ENCODE measurements at places on chromosomes 5 and 9.

DNA sequence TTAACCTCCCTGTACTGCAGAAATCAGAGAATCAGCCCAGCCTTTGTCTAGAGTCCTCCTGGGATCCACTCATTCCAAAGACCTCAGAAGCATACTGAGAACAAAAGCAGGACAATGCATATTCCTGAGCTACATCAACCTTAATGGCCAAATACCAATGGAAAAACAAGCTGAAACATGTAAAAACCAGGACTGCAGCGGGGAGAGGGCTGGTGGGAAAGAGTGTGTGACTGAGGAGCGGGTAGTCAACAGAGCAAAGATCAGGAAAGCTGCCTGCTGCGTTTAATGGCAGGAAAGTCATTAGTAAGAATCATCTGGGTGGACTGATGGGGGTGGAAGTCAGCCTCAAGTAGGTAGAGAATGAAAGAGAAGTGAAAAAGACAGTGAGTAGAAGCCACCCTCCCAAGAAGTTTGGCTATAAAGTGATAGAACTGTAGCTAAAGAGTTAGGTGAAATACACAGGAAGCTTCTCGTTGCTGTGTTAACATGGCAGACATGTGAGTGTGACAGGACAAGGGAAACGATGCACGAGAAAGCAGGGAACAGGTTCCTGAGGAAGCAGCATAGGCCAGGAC, 88.1 kb downstream of the OTULIN start:
- no peak for DNase-seq

GRCh38 chr9:116387934-116388698, 234.5 kb downstream of the PAPPA start:
- no peak for DNase-seq

GRCh38 chr9:84659773-84660172, 9.8 kb upstream of the NTRK2 start:
- DNase-seq = no peak

GRCh38 chr9:89525446-89526374, 27.8 kb upstream of the SEMA4D start:
- no peak for DNase-seq

GRCh38 chr5:82397741-82398320, 119.7 kb upstream of the RPS23 start:
- DNase-seq = no peak

DNA sequence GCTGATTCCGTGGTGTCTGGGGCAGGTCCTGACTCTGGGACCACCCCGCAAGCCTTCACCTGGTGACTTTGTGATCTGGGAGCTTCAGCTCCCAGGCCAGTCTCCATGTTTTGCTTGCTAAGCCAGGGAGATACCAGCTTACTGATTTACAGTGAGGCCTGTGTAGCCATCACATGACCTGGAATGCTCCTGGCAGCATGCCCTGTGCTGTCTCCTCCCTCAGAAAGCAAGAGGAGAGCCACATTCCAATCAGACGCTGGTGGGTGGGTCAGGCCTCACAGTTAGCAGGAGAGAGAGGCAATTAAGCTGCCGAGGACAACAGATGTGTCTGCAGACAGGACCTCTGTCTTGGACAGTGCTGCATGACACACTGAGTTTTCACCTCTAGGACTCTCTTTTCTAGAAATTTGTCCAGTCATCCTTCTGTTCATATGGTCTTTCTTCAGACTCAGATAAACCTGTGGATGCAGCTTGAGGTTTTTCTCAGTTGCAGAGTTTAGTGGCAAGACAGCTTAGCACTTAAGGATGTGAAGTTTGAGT, 24.4 kb upstream of the GRPEL2 start:
- no peak for DNase-seq

- DNase-seq = no peak
Measured at GRCh38 chr5:176650354-176650884, 3.1 kb downstream of the TSPAN17 start.

- DNase-seq = no peak
Measured at GRCh38 chr9:113941526-113941925, 65.4 kb downstream of the ZNF618 start.

DNA sequence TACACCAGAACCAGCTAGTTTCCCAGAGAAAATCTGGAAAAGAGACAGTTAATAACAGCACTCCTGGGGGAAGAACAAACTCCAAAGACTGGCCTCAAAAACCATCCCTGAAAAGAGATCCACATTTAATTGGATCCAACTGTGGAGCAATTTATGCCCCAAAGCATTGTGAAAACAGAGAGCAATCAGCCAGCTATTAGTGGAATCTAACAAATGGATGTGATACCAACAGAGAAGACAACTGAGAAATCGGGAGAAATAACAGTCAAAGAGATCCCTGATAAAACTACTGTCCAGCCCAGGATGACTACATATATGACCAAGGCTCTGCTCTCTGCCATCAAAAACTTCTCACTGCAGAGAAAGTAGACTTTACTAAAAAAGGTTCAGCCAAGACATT, 40.5 kb upstream of the TRIO start:
- DNase-seq = no peak

DNA sequence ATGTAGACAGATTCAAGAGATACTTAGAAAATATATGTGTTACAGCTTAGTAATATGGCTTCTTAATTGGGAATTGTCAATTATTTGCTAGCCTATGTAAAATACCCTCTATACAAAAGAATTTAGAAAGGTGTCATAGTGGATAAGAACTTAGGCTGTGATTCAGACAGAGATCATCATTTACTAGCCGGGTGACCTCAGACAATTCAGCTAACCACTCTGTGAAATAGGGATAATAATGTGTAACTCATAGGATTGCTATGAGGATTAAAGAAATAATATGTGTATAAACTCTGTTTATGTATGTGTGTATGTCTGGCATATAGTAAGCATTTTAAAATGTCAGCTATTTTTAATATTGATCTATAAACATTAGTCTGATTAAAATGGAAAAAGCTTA, 5.9 kb upstream of the LARS1 start:
- DNase-seq = no peak

DNA sequence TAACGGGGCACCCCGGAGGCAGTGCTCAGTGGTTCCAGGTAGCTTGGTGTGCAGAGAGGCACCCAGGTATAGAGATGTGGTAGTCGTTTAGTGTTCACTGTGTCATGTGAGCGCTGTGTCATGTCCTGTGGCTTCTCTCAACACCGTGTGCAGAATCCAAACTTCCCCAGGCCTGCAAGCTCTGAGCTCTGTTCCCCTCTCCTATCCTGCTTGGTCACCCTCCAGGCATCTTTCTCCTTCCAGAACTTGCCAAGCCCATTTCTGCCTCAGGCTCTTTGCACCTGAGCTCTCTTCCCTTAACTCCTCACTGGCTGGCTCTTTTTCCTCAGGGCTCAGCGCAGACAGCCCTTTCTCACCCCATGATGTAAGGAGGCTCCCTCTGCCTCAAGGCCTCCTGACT, 64.8 kb downstream of the CARTPT start:
- DNase-seq = no peak

DNA sequence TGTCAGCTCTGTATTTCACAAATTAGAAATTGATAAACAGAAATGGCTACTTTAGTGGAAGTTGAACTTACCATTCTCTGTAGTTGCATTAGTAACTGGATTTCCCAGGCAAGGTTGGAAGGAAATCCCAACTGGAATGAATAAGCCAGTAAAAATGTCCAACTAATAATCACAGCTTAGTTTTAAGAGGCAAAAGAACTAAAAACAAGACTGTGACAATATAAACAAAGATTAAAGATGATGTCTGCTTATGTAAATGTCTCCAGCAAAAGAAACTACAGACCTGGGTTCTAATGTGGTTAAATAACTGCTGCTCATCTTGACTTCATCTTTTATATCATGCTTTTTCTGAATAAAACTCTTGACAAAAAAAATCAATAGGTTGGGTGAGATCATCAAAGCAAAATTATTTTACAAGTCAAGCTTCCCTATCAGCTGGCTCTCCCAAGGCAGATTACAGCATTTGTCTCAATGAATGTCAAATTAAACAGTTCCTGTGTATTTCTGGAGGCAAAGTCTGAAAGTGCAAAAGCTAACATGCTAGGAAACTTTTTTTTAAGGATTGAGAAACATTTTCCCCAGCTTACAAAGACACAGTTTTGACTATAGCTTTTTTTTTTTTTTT, 62.3 kb upstream of the HMHB1 start:
- no peak for DNase-seq

DNA sequence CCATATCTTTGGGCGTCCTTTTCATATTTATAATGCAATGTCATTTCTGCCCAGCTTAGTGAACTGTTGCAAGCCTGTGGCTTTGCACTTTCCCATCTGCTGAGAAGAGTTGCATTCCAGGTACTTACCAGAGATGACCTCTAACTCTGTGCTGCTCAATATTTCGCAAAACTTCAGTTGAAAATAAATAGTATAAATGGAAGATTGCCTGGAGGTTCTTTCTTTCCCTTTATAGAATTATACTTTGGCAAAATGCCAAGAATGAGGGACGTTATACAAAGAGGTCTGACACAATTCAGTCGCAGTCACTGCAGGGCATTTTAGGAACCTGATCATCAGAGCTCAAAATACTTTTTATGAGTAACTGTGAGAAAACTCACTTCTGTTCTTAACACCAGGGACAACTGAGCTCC, 18.9 kb upstream of the VLDLR start:
- no peak for DNase-seq

GRCh38 chr5:34854459-34855174, 15.7 kb downstream of the TTC23L start:
- no peak for DNase-seq

DNA sequence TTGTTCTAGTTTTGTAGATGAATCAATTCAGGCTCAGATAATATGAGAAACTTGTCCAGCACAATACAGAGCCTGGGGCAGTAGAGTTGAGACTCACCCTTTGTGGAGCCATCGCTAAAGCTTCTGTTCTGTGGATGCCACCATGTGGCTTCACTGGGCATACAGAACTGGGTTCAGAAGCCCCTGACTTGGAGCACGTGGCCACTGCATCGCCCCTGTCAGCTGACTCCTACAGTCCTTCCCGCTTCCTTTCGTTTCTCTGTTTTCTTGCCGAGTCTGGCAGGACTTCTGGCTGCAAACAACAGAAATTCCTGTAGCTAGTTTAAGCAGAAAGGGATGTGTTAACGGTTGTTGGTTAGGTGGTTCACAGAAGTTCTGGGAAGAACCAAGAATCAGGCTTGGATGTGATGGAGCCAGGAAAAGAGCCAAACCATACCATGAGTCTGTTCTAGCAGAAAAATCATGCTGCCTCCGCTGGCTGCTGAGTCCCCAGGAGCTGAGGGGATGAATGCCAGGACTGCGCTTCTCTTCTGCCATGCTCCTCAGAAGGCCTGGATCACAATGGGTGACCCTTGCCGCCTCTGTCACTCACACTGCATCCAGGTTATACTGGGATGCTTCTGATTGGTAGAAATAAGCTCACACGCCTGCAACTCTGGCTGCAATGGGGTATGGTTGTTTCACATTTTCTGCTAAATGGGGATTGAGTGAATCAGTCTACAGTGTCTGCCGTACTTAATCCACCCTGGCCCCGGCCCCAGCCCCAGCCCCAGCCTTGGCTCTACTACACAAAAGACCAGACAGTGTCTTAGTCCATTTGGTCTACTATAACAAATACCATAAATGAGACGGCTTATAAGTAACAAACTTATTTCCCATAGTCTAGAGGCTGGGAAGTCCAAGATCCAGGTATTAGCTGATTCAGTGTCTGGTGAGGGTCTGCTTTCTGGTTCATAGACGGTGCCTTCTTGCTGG, 262.5 kb downstream of the GOLPH3 start:
- no peak for DNase-seq

GRCh38 chr9:34457266-34458012, 931 bp downstream of the FAM219A start:
- peak; percentile 5 for DNase-seq

DNA sequence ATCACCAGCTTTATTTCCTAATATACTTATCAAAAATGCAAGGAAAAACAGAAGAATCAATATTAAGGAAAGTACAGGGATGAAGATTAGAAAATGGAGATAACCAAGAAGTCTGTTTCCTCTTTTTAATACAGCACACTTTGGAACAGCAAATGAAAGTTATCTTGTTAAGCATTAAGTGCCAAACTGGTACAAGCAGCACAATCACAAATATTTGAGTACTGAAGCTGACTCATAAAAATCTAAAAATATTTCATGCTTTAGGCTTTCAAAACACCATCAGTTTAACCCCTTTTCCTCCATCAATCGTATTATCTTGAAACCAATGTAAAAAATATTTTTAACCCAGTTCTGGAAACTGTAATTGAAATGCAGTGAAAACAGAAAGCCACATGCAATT, 2.7 kb downstream of the FBXW11 start:
- no peak for DNase-seq

DNA sequence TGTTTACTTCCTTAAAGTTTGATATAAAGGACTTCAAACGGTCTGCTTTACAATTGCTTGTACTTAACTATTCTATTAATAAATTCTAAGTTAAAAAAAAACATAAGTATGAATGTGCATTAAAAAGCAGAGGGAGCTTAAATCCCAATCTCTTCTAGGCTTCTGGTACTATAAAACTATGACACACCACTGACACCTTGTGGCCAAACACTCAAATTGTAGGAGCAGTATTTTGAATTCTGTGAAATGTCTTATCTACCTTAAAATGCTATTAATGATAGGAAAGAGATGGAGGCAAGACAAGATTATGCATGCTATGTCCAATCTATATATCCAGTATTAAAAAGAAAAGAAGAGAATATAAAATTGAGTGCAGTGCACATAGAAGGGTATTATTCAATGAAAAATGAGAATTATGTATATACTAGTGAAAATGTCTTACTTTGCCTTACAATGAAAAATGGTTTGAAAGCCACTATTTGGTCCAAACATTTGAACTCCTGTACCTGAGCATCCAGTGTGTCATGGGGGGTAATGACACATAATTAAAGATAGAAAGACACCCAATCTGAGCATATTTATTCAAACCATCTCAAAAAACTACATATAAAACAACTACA, 87.6 kb downstream of the ERP44 start:
- no peak for DNase-seq

GRCh38 chr5:172452398-172453205, 1.7 kb downstream of the SH3PXD2B start:
- DNase-seq = no peak

DNA sequence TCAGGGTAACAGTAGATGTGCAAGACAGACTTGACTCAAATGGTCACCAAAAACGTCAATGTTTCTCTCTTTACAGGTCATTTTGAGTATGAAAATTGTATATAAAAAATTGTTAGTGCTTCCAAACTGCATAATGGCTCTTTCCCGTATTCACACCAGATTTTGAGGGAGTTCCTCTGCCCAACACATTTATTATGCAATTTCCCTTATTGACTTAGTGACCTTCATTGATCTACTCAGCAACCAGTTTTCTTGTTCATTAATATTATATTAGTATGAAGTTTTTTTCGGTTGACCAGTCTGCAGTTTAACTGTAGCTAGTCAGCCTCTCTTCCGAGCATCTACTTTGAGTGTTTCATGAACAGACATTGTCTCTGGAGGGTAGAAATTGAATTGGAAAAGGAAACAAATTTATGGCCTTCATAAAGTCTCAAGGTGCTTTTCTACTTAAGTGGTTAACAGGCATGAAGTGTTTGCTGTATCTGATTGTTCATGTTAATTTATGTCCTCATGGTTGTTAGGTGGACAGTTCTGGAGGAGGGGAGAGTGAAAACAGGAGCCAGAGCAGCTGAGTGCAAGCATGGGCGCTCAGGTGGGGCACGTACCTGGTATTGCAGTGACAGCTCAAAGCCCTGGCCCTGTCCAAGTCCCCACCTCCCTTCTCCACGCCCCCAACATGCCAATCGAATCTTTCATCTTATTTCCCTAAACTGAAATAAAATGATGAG, 240.2 kb downstream of the RFK start:
- no peak for DNase-seq

GRCh38 chr9:88991066-88992034, at the start of gene S1PR3:
Gene S1PR3, plus strand, starts transcription at chr9:88991468. Its CDS starts 9,733 bp downstream, at chr9:89001201.
- DNase-seq = no peak

GRCh38 chr5:112576298-112576925, 157.3 kb upstream of the EPB41L4A start:
- no peak for DNase-seq

- no peak for DNase-seq
Measured at GRCh38 chr5:176542596-176543427, 5.6 kb upstream of the RNF44 start.
